ENCODE measurements at places on chromosomes 12 and 14. TPM values are rescaled to one million over a fixed set of nuclear protein-coding genes. Genes with fewer than 3 reads are reported as not detected.

DNA sequence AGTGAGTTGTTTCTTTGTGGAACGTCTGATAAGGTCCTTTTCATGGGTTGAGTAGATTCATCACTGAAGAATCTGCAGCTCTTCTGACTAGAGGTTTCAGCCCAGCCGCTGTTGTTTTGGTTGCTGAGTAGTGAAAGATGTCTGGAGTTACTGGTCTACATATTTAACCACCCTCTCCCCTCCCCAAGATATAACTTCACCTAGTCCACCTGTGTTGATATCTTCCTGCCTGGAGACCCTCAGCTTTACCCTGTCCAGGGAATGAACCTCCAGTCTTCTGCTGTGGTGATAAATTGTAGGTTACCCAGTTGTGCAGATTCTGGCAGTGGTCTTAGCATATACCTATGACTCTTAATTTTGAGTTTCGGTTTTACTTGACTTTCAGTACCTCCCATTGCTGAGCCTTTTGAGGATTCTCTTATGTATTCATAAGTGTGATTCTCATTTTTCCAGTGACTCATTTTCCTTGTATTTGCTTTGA is 62.9 kb downstream of the CCDC91 start:
- no peak for DNase-seq

- no peak for DNase-seq
Observed at GRCh38 chr12:84069699-84070098, 842.9 kb downstream of the SLC6A15 start.

DNA sequence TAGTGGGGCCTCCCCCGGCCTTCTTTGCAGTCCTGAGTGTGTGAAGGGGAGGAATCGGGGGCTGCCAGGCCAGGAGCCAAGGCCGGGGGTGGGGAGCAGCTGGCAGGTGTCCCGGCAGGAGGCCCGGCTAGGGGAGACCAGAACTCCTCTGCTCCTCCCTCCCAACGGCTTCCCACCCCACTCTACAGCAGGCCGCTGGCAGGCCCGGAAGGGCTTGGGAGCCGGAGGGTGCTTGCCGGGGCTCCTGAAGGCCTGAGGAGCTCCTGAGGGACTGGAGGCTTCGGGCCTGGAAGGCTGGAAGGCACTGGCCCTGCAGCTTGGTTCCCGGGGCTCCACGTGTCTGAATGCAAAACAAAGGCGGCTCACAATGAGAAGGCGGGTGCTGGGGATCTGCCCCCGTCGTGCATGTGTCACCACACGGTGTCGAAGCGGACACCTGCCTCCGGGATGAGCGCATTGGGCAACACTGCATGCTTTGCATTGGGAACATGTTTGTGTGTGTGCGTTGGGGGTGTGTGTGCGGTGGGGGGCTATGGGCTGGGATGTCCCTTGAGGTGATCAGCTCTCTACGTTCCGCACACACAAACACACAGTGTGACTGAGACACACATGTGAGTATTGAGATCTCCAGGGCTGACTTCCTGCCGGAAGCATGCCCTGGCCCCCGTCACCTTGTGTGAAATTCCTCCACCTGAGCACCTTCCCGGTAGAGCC is 30.9 kb upstream of the ANKRD9 start:
- no peak for DNase-seq

- no peak for DNase-seq
Observed at GRCh38 chr12:62629413-62629812, 162.8 kb downstream of the MON2 start.

DNA sequence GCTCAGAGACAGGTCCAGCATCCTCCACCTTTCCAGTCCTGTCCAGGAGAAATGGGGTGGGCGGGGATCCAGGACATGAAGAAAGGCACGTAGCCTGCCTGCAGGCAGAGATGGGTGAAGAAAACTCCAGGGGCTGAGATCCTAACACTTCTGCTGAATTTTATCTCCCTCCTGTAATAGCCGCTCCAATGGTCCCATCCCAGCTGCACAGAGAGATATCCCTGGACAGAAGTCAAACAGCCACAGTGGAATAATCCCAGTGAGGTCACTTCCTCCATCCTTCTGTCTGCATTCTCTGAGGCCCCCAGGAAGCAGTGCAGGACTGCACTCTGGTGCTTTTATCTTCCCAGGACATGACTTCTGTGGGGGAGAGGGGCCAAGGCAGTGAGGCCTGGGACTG is 26.3 kb downstream of the KRT18 start:
- DNase-seq: no peak

GRCh38 chr12:110921262-110921661 is 883 bp upstream of the MYL2 start:
- no peak for DNase-seq

Gene ZNF385A
- 19.8 TPM for total RNA-seq
